ENCODE measurements at places on chromosomes 11 and 22.

DNA sequence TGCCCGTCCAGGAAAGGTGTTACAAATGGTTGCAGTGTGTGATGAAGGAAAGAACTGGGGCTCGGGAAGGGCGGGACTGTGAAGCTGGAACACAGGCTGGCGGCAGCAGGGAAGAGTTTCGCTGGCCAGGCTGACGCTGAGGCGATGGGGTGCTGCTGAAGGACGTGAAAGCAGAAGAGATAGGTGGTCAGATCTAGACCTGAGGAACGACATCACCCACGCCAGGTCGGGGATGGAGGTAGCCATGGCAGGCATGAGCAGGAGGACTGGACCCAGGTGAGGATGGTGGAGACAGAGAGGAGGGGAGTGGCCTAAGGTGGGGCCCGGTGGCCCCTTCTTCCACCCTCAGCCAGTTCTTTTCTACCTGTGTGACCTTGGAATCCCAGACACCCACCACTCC lies 9.1 kb downstream of the CDC42EP2 start:
- no peak for DNase-seq

- DNase-seq, result no peak
Observed at GRCh38 chr11:35398881-35399280, 20.5 kb downstream of the SLC1A2 start.

DNA sequence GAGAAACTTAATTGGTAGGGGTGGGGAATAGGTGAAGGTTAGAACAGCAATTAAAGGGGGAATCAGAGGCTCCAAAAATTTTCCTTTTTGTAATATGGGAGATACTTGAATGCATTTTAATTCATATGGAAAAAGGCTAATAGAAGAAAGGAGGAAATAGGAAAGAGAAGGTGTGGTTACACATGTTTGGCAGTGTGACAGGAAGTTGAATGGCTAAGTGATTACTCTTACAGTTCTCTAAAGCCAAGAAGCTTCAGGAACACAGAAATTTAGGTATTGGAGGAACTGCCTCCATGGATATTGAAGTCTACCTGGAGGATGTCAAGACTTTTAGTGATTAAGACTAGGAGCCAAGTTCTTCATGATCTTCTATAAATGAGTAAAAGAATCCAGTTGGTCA lies 6.3 kb downstream of the NXPE2 start:
- no peak for DNase-seq

DNA sequence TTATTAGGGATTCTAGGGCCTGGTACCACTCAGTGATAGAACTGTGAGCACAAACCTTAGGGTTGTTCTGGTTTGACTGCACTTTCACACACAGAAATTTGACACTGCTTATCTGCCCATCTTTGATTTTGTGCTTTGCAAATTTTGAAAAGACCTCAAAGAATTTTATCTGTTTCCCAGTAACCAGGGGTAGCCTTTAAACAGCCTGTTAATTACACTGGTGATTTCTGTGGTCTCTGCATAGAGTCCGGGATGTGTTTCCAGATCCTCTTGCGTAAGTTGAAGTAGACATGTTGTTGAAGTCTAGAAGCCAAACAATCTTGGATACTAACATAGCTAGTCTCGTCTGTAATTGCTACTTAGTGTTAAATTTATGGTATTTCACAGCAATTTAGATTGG lies 75.3 kb downstream of the C22orf31 start:
- no peak for DNase-seq

GRCh38 chr22:32409977-32410376 lies 2.1 kb downstream of the RTCB start:
- no peak for DNase-seq

- DNase-seq, result no peak
Observed at GRCh38 chr11:1780700-1781592, 17.2 kb upstream of the CTSD start.

GRCh38 chr22:45757068-45757467 lies 85.4 kb downstream of the ATXN10 start:
- no peak for DNase-seq

DNA sequence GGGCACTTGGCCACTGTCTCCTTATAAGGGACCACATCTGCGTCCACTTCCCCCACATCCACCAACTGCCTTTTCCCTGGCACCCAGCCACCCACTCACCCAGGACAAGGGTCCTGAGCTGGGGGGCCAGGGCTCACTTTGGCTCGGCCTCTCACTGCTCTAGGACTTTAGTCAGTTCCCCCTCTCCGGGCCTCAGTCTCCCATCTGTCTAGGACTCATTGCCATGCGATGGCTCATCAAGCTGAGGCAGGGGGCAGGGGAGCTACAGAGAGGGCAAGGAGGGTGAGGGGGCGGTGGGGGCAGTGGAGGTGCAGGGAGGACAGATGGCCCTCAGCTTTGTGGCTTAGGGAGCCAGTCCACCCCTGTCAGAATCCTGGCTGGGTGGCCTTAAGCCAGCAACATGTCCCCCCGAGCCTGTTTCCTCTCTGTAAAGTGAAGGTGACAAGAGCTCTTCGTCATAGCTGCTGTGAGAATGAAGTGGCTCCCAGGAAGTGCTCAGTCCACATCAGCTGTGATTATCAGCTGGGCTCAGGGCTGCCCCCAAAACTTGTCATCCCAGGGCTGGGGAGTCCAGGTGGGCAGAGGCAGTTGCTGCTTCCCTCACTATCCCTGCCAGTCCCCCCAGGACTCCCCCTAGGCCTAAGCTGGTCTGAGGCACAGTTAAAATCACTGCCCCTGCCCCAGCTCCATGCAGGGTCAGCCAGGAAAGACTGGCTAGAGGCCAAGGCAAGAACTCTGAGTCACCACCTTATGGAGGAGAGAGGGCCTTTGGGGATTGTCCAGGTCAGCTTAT lies 14.9 kb downstream of the RAC2 start:
- no peak for DNase-seq

DNA sequence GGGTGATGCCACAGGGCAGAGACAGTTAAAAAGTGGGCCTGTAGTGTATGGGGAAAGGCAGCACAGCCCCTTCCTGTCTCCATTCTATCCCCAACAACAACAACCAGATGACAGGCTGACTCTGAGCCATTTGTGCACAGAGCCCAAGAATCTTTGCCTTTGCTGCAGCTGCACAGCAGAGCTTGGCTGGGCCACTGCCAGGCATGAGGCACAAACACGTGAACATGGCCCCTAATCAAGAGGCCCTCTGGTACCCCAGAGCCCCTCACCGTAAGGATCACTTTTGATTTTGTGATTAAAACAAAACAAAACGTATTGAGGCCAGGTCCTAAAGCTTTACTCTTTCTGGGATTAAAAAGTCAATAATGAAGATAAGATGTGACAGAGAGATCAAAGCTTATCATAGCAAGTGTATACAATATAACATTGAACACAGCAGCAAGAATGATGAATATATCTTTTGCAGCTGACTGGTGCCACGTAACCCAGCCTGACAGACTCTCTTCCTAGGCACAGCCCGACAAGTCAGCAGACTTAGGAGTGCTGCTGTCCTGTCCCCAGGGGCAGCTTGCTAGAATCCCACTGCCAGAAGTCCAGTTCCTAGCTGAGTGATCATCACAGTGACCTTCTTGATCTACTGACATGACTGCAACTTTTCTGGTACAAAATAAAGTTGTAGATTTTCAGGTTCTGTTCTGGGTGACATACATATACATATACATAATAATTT lies 117.8 kb downstream of the SERGEF start:
- DNase-seq, result no peak

Data from stimulated activated CD4-positive, alpha-beta T cell treated with anti-CD3 and anti-CD28 coated beads, TNF-alpha, amount 100 ng/mL, for 1 hour (primary cell).